Stimulated activated CD4-positive, alpha-beta T cell treated with anti-CD3 and anti-CD28 coated beads, Interleukin-15, amount 100 ng/mL, for 24 hours (primary cell): ENCODE measurements at places on chromosomes 12 and 14.
A peak's percentile ranks its signal among the peaks of the same experiment; 100 is the strongest.

DNA sequence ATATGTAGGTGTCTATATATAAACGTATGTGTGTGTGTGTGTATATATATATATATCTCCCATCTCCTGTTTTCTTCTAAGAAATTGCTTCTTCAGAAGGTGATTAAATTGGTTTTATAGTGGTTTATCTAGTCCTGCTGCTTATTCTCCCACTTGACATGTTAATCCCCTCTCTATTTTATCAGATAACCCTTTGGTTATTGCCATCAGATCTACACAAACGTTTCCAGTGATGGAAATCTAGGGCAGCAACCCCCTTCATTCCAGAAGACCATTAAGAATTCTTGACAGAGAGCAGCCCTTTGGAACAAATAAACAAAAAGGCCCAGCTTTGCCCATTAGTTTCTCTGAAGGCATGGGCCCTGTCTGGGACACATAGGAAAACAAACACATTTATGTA, 34.2 kb upstream of the YARS2 start:
- no peak for DNase-seq

- DNase-seq, result no peak
Measured at GRCh38 chr12:117042862-117043261, 56.4 kb downstream of the TESC start.

GRCh38 chr12:93237235-93237915, 140.3 kb upstream of the NUDT4 start:
- no peak for DNase-seq

DNA sequence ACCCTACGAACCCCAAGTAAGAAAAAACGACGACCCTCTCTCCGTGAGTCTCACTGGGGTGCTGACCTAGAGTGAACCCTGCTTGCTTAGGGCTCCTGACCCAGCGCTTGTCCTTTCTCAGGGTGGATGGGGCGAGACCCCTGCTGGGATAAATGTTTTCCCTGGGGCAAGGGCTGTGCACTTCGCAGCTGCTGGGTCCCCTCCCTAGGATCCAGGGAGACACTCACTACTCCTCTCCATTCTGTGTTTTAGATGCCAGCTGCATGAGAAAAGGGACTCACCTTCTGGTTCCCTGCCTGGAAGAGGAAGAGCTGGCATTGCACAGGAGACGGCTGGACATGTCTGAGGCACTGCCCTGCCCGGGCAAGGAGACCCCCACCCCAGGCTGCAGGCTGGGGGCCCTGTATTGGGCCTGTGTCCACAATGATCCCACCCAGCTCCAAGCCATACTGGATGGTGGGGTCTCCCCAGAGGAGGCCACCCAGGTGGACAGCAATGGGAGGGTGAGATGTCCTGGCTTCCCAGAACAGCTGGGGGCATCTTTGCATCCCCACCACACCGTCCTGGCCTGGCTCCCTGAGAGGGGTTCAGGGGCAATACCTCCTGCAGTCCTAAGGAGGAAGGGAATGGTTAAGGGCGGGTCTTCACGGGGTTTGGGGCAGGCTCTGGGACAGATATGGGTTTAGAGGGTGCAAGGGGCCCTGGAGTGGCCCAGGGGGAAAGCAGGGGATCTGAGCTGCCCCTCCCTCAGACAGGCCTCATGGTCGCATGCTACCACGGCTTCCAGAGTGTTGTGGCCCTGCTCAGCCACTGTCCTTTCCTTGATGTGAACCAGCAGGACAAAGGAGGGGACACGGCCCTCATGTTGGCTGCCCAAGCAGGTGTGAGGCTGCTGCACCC, 663 bp downstream of the ANKRD33 start:
- DNase-seq, result no peak

DNA sequence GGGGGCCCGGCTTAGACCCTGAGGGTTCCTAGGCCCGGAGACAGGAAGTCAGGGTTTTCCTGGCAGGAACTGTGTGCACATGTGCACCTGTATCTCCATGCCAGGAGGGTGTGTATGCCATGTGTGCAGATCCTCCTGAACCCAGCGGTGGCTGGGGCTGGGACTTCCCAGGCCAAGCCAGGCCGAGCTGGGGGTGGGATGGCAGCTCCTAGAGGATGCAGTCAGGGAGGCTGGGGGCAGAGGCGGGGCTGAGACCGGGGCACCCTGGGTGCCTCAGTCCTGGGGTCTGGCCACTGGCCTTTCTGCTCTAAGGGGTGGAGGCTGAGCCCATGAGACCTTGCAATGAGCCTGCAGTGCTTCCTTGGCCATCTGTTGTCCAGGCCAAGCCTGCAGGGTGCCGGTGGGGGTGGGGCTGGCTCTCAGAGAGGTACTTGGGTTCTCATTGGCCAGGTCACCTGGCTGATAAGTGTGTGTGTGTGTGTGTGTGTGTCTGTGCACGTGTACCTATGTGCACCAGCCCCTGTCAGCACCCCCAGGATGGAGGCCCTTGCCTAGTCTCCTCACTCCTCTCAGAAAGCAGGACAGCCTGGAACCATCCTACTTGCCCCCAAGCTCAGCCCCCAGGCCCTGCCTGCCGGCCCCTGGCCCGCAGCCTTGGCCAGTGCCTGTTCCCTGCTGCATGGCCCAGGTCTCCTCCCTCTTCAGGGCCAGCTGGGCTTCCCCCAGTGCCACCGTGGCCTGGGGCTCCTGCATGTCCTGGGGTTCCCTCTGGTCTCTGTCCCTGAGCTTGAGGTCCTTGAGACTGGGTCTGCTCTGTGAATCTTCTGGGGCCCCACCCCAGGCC, 10.6 kb upstream of the TNFAIP2 start:
- no peak for DNase-seq

- DNase-seq, result no peak
Measured at GRCh38 chr12:56872366-56872765, 61.8 kb downstream of the SDR9C7 start.

- no peak for DNase-seq
Measured at GRCh38 chr14:96581026-96581425, 78.8 kb downstream of the PAPOLA start.

DNA sequence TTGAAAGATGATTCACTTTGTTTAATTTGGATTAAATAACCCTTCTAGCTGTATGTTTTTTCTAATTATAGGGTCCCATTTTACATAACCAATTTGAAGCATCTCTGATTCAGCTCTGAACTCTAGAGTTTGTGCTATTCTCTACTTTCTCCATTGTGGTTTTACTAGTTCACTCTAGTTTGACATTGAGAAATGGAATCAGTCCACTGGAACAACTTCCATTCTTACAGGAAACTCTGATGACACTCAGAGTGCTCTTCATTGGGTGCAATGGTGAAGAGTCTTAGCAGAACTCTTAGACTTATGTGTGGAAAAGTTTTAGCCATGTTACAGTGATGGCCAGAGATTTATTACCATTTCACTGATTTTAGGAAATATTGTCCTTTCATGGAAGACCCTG, 140.7 kb downstream of the DYRK2 start:
- DNase-seq, result no peak

DNA sequence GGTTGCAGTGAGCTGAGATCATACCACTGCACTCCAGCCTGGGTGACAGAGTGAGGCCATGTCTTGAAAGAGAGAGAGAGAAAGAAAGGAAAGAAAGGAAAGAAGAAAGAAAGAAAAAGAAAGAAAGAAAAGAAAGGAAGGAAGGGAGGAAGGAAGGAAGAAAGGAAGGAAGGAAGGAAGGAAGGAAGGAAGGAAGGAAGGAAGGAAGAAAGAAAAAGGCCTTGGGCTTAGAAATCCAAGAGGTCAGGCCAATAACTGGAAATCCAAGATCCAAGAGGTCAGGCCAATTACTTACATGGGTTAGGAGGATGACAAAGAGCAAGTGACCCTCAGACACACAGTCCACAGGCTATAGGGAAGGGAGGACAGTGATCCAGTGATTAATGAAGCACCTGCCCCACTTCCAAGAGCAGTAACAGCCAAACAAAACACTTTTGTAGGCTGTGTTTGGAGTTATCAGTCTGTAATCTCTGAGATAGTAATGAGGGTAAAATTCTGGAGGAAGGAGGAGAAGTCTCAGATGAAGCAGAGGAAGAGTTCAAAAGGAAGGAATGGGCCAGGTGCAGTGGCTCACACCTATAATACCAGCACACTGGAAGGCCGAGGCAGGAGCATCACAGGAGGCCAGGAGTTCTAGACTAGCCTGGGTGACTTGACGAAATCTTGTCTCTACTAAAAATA, 32.2 kb upstream of the SPTLC2 start:
- no peak for DNase-seq

DNA sequence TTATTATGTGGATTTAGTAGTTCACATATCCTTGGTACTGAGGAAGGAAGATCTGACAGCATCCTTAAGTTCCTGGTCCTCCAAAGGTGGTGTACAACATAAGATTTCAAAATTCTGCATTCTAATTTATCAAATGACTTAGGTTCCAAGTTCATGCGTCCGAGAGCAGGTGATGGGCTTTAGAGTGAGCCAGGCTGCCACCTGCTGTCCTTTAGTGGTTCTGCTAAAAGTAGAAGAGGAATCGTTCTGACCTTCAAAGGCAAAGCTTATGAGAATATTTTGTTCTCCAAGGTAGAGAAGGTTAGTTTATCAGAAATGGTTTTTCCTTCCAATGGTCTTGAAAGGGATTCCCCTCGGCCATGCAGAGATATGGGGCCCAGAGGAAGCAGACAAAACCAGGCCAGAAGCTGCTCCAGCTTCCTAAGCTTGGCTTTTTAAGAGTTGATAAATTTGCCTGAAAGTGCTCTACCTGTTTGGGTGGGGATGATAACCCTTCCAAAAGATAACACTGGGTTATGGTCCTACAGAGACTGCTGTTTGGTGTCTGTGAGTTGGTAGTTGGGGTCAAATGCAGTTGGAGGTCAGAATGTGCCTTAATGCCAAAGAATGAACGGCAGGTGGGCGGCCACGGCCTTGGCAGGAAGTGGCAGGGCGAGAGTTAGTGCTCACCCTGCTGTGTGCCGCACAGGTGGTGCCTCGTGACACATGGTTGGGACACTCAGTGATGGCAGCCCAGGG, 29.1 kb upstream of the LRTM2 start:
- DNase-seq, result peak; percentile 72

DNA sequence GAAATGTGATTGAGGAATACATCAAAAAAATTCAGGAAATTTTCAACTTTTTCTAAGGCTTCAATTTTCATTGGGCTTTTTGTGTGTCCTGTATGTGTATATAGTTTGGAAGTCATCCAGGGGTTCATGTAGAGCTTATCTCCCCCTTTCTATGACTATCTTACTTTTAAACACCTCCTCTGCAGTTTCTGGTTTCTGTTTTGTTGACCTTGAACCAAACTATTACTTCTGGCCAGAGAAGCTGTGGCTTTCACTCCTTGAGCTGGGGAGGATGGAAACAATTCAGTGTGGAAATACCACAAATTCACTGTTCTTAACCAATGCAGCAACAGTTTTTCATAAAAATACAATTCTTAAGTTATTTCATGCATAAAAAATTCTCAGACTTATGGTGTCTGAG, 613.2 kb upstream of the SEL1L start:
- DNase-seq, result no peak

- DNase-seq, result no peak
Measured at GRCh38 chr12:65567820-65568219, 256.5 kb upstream of the HMGA2 start.
